ENCODE measurements at places on chromosomes 6 and 20.

DNA sequence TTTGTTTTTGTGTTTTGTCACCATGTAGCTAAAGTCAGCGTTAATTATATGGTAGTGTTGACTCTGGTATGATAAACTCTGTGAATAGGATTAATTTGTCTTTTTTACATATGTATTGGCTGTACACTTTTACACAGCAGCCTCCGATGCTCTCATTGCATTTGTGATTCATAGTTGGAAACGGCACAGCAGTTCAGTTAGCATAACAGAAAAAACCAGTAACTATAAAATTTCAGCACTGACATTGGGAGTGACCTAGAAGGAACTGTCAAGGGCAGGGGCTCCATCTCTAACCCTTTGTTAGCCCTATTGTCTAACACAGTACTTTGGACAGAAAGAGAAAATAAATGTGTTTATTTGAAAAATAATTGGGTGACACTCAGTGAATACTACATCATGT lies 5.6 kb upstream of the BEND6 start:
- no peak for DNase-seq

DNA sequence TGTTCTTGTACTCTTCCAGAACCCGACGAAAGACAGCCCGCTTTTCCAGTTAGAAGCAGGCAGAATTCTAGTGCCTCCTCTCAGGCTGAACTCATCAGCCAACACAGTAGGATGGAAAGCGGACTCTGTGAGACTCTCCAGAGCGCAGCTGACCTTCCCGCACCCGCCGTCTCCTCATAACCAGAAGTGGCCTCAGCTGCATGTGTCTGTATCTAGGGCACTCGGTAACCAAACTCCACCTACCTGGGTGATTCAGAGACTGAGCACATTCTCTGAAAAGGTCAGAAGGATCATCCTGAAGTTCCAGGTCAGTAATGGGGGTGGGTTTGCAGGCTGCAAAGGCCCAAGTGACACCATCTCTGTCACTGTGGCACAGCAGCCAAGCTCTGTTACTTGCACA lies 66.7 kb upstream of the NFATC2 start:
- no peak for DNase-seq

- DNase-seq = no peak
Observed at GRCh38 chr20:7147220-7147601, 379.7 kb downstream of the BMP2 start.

DNA sequence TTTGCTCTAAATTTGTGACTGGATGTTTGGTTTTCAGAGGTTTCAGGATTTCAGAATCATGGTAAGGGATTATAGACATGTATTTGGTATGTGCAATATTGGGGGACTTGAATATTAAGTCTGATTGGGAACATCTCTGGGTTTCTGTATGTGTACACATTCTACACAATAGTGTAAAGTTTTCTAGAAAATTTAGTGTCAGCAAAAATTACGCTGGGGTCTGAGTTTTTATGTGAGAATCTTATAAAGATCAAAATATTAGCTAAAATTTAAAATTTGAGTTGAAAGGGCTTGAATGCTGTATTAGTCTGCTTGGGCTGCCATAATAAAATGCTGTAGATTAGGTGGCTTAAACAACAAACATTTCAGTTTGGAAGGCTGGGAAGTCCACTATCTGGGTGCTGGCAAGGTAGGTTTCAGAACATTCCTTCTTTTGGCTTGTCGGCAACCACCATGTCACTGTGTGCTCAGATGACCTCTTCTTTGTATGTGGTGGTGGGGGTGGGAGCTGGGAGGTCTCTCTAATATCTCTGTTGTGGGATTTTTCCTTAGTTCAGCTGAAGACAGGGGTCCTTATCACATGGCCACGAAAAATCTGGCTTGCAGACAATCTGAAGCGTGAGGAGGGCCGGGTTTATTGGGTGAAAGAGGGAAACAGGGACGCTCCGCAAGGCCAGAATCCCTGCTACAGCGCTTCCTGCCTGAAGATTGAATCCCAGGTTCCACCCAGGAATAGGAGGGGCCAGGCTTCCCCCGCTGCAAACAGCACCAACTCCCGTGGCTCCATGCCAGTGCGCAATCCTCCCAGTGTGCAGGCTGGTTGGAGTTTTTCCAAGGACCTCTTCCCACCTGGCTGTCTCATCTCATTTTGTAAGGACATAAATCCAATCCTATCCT lies 299.7 kb downstream of the PLCB1 start:
- DNase-seq = no peak

GRCh38 chr20:51184289-51184688 lies 161.4 kb upstream of the KCNG1 start:
- DNase-seq = no peak
